Naive thymus-derived CD4-positive, alpha-beta T cell (primary cell): ENCODE measurements at places on chromosomes 6 and 20. TPM values are rescaled to one million over a fixed set of nuclear protein-coding genes. Genes with fewer than 3 reads are reported as not detected.
A peak's percentile ranks its signal among the peaks of the same experiment; 100 is the strongest.

DNA sequence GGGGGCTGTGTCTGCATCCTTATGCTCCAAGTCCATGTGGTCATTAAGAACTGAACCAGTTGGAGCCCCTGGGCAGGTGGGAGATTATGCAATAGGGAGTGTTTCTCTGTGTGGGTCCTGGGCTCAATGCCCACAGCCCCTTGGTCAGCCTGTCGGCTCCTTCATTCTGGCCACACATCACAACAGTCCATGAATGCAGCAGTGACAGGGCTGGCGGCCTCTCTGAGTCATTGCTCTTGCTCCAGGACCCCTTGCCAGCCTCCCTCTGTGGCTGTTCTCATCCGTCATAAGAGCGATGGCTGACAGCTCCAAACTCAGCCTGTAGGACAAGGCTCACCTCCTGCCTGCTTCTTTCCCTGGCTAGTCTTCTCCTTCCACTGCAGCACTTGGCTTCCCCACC, 609.5 kb upstream of the CDH4 start:
- no peak for DNase-seq

DNA sequence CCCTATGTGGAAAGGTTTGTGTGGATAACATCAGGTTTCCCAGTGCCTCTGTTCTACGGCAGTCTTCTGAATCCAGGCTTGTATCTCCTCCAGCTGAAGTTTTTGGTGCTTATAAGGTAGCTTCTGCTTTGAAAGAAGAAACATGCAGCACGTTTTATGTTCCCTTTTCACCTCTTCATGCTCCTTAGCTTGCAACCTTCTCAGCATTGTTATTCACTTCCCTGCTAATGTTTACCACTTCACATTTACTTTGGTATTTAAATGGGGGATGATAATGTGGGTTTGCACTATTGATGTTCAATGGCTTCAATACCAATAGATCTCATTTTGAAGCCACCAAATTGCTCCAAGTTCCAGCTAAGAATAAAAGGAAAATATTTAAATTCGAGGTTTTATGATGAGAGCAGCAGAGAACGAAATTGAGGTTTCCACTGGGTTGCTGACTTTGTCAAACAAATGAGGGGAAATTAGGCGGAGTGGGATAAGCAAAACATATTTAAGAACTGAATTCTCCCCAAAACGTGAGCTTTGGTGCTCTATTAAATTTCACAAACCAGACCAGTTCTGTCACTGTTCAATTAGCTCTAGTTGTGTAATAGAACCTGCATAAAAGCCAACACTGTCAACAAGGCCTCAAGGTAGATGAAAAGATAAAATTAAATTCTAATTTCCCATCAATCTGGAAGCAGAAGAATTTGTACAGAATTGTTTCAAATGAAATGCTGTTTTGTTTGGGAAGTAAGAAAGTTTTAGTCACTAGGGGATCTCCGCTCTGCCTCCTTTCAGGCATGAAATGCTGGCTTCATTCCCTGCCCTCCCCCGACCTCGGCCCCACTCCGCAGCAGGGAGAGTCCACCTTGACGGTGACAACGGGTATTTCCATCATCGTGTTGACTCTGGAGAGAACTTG, 1.4 kb downstream of the IL22RA2 start:
- no peak for DNase-seq

DNA sequence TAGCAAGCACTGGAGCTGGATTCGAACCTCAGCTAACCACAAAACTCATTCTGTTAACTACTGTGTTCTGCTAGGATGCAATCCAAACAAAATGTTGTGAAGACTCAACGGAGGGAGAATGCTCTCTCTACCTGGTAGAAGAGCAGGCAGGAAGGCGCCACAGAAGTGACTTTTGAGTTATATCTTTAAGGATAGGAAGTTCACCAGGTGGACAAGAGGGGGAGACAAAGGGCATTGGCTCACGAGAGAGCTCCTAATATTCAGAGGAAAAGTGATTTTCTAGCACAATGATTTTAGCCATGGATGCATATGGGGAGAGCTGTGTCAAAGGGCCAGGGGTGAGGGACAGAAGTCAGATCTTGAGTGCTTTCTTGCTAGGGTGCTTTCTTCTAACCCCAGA, 108.4 kb upstream of the MAFB start:
- peak; percentile 1 for DNase-seq

DNA sequence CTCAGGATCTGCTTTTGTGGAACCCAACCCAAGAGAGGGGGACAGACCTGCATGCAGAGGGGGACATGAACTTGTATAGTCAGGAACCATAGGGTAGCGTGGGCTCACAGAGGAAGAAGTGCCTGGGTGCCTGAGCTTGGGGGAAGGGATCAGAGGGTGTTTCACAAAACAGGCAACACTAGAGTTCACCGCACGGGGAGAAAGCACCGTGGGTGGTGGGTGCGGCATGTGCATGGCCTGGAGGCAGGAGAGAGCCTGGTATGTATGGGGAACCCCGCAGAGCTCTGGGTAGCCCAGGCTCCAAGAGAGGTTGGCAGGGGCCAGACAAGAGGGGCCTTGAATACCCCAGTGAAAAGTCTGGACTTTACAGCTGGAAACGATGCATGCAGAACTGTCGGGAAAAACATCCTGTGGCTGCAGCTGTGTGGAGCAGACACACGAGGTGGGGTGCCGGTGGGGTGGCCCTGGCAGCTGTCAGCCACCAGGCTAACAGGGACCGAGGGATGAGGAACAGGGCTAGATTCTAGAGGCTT, 6.7 kb upstream of the EMILIN3 start:
- no peak for DNase-seq

DNA sequence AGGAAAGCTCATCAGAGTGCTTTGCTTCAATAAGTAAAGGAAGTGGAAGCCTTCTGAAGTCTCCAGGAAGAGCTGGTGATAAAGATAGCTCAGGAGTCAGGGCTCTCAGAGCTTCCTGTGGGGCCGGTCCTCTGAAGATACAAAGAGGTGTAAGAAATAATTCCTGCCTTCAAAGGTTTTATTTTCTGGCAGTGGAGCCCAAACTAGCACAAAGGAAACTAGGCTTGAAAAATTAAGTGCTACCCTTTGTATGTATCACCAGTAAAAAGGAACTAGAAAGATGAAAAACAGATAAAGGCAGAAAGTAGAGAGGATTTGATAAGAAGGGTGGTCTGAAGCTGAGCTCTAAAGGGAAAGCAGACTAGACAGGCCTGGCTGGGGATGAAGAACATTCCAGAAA, 204.1 kb upstream of the SASH1 start:
- no peak for DNase-seq

GRCh38 chr20:25081065-25081729, 744 bp downstream of the VSX1 start:
- DNase-seq = peak; percentile 47

DNA sequence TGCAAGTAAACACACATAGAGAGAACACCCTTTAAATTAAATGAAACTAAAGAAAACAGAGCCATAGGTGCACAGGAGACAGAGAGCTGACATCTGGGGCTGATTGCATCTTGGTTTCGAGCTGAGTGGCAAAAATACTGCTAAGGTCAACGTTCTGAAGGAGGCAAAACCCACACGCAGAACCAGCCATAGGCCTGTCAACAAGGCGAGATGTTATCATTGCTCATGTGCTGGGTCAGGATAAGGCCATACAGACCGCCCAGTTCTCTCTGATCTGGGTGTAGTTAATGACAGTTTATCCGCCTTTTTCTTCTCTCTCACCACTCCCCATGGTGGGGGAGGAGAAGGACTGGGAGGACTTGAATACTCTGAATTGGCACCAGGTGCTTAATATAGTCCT, 4.5 kb upstream of the FAM110A start:
- no peak for DNase-seq

GRCh38 chr20:34001378-34001777, 7.7 kb downstream of the RALY start:
- DNase-seq = no peak

DNA sequence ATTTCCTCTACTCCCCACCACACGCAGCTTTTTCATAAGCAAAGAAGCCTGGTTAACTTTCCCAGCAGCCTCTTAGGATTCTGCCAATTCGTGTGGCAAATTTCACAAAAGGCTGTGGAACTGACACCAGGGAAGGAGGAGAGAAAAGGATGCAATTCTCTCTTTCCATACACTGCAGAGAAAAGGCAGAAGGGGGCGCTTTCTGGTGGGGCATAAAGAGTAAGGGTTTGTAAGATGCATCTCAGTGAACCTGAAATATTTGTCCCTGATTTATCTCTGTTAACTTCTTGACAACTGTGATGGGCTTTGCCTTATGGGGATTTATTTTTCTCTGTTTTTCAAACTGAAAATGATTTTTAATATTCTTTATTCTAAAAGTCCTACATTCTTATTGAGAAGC, 45.5 kb upstream of the GLP1R start:
- DNase-seq = no peak

- DNase-seq = no peak
These were observed 344.3 kb downstream of the SAMD5 start for GRCh38 chr6:147852772-147853171.

DNA sequence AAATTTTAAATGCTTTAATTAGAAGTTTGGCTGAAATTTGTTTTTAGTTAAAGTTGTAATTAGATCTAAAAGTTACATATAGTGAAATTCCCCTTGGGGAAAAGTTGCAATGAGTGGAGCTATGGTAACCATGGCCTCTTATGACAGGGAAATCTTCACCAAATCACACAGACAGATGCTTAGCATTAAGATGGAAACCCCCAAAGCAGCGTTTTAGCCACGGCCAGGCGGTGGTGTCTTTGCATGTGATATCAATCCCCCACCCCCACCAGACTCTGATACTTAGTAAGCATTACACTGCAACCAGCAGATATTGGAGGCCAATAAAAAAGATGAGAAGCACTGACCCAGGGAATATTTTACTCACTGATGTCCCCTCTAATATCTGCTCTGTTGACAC, 75.7 kb downstream of the REPS1 start:
- no peak for DNase-seq

DNA sequence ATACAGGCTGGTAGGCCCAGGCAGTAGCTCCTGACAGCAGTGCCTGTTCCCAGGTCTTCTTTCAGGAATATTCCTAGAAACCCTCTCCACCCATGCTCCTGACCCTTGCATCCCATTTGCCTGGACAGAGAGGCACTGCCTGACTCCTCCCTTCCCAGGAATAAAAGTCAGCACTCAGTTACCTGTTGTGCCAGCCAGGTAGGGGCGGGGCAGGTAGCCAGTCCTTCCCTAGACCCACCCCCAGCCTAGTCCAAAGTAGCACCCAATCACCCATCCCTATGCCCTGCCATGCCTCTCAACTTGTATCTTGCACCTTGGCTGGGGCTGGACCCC, 129.9 kb downstream of the MRPL14 start:
- no peak for DNase-seq

GRCh38 chr6:151034825-151035781, 169.6 kb downstream of the MTHFD1L start:
- DNase-seq = no peak

DNA sequence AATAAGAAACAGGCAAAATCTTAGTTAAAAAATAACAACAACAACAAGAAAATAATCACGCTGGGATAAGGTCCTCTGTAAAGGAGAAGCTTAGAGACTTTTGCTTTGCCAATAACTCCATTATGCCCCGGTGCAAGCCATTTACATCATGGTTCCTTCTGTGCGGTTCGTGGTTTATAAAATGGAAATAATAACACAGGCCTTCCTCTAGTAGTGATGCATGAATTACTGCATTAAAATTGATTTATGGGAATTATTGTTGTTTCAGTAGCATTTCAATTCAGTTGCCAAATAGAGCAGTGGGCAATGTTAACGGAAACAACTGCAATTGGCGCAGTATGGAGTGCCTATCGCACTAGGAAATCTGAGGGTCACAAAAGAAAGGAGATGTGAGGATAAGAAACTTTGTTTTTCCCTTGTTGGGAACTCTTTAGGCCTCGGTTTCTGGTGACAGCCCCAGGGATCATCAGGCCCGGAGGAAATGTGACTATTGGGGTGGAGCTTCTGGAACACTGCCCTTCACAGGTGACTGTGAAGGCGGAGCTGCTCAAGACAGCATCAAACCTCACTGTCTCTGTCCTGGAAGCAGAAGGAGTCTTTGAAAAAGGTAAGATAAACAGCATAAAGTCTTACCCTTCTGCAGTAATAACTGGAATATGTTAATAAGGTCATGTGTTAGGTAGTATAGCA, 1.1 kb downstream of the CD109 start:
- no peak for DNase-seq

GRCh38 chr20:62388839-62389600, 2.1 kb downstream of the RPS21 start:
- no peak for DNase-seq

DNA sequence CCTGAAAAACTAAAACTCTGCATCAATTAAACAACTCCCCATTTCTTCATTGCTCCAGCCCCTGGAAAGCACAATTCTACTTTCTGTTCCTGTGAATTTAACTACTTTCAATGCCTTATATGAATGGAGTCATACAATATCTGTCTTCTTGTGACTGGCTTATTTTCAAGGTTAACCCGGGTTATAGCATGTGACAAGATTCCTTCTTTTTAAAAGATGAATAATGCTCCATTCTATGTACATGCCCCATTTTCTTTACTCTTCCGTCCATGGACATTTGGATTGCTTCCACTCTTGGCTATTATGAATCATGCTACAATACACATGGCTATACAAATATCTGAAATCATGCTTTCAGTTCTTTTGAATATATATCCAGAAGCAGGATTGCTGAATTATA, 334.9 kb upstream of the ID4 start:
- DNase-seq = no peak

- no peak for DNase-seq
These were observed 214.4 kb downstream of the RNF144B start for GRCh38 chr6:18601516-18602020.

DNA sequence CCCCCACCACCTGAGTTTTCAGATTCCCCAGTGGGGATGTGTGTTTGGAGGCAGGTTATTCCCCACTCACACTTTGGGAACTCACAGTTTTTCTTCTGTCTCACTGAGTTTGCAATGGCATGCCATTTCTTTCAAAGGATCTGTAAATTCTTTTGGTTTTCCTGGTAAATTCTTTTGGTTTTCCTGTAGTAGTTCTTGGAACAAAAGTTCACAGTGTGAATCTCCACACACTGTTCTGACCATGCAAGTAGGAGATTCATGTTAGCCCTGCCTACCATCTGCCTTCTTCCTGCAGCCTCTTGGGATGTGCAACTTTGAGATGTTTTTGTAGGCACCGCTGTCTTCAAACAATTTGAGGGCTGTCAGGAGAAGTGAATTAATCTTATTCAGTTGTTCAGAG, 165.6 kb upstream of the OGFRL1 start:
- DNase-seq = no peak

The LAMA2 gene
- not detected for total RNA-seq

The JAG1 gene
- 7.0 TPM for total RNA-seq

The GSTA2 gene
- total RNA-seq = not detected in 2 replicates

The CCM2L gene
- total RNA-seq = not detected

The TNFAIP3 gene
- total RNA-seq = 135 TPM

The ZBTB22 gene
- total RNA-seq = 19.2 TPM

The LTB gene
- 670 TPM for total RNA-seq
